ENCODE measurements at places on chromosomes 12 and 14.
A peak's percentile ranks its signal among the peaks of the same experiment; 100 is the strongest.

DNA sequence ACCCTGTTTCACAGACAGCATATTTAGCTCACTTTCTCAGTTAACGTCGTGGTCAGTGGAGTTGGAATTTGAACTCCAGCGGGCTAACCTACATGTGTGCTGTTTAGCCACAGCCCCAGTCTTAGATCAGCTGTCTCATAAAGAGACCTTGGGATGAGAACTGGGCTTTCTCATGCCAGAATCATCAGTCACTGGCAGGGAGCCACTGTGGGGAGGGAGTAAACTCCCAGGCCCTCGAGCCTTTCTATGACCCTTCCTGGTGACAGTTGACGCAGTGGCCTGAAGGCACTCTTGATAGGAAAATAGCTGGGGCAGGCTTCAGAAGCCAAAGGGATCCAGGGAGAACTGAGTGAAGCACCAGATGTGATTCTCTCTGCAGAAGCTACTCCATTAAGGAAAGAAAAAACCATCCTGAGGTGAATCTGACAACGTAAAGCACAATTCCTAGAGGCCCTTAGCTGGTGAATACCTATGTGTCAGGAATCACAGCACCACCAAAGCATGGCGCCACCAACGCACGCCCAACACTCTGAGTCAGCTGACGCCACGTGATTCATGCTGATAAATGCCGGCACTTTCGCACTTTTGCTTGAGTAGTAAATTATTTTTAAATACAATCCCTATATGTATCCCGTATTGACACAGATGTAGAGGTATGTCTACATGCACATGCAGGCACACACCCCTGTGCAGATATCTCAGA, 279.6 kb upstream of the TMEM132C start:
- no peak for DNase-seq

DNA sequence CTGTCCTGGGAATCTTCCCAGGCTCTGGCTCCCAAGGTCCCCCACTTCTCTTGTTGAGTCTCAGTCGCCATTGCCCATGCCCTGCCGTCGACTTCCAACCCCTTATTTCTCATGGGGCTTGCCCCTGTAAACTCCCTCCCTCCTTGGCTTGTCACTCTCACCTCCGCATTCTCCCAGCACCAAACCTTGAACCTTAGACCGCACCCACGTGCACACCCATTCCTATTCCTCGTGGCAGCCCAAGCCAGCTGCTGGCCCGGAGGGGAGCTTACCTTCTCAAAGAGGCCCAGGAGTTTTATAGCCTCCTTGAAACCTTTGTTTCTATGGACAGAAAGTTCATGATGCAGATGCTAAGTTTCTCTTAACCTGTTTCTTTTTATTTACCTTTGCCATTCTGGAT, 4.6 kb downstream of the JDP2 start:
- DNase-seq = no peak

DNA sequence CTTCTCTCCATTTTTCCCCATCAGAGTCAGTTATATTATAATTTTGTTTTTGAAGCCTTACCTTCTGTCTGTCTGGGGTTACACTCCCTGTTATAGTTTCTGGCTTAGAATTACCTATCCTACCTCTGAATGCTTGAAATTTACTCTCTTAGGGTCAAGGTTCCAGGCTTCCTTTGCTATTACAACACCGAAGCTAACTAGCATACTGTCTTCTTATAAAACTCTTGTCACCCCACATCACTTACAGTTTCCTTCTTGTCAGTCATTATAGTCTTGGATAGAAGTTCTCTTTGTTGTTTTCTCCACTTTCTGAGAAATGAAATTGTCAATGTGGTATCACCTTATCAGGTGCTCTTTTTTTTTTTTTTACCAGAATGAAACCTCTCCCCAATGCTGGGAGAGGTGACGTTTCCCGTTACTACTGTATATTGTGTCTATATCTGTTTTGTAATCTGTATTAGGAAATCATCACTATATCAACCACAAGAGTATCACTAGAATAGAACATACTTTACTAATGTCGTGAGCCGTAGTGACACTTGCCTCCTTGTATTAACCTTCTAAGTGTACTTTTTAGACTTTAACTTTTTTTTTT, 69.2 kb upstream of the PSMA6 start:
- DNase-seq = no peak

DNA sequence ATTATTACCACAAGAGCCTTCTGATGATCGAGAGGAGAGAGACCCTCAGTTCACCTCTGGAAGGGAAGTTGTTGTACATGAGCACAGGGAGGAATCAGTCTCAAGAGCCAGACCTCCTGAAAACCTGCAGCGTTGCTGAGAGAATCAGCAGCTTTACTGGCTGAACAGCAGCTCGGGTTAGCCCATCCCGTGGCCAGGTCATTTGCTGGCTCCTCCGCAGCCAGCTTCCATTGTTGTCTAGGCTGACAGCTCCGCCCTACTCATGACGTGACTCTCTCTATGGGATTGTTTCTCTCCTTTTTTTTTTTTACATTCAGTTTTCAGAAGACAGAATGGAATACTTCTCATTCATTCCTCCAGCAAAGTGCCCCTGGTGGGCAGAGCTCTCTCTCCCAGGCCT, 69.9 kb downstream of the TGFB3 start:
- no peak for DNase-seq

DNA sequence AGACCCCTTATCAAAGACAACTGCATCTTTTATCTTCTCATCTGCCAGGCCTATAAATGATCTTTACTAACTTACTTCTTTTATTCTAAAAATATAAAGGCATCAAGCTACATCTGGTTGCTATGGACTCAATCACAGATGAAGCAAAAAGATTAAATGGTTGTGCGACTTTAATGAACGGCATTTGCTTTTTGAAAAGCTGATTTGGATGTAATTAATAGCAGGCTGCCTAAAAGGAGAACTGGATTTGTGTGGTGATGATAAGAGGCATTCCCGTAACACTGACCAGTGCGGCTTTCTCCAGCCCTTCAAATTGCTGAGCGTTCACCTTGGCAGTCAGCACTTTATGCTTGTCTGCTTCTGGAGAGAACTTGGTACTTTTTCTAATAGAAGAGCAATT, 103.8 kb downstream of the ARMH4 start:
- no peak for DNase-seq

DNA sequence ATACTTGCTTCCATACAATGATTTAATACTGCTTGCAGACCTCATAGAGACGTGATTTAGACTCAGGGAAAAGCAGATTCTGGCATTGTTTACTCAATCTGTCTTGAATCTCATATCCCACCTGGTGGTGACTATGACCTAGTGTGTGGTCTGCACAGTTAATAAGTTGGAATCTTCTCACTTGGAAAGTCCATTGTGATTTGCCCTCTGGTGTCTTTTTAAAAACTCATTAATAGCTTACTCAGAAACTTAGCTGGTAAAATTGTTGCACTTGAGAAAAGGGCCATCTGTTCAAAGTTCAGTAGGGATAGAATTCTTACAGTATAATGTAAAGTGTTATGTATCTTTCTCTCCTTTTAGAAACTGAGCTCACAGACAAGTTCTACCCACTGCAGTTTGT, 106.0 kb downstream of the PELI2 start:
- no peak for DNase-seq

DNA sequence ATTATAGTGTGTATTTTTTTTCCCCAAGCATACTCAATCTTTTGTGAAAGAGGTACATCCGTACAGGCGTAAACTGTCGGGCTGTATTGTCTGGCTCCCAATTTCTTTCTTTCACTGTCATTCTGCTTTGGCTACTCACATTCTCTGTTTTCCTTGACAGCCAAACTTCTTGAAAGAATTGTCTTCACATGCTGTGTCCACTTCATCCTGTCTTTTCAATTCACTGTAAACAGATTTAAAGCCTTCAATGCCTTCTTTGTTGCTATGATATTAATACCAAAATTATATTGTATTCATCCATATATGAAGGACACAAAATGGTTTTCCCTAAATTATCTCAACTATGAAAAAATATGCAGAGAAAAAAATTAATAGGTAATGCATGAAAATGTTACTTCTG, 6.0 kb upstream of the ATP23 start:
- DNase-seq = no peak

DNA sequence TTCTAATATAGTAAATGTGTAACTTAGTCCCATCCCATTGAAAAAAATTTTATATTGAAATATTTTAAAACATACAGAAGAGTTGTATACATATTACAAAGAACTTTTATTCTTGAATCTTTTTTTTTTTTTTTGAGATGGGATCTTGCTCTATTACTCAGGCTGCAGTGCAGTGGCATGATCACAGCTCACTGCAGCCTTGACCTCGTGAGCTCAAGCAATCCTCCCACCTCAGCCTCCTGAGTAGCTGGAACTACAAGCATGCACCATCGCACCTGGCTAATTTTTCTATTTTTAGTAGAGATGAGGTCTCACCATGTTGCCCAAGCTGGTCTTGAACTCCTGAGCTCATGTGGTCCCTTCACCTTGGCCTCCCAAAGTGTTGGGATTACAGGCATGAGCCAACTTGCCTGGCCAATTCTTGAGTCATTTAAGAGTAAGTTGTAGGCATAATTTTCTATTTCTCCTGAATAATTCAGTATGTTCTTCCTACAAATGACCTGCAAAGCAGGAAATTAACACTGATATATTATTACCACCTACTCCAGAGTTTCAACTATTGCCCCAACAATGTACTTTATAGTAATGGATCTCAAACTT, 153.0 kb upstream of the BMP4 start:
- DNase-seq = no peak

DNA sequence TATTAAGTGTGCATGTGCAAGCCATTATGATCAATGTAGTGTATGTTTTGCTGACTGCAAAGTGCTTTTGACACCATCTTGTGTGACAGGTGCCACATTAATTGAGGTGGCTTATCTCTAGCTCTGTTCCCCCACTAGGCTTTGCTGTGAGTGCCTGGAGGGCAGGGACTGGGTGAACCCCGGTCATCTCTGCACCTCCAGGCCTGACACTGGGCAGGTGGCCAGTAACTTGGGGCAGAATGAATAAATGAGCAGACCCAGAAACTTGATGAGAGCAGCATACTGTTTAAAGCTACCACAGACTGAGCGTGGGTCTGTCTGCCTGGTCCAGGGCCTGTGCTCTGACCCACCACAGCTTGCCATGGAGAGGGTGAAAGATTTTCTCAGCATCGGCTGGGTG, 151.6 kb downstream of the CALM1 start:
- DNase-seq = no peak

DNA sequence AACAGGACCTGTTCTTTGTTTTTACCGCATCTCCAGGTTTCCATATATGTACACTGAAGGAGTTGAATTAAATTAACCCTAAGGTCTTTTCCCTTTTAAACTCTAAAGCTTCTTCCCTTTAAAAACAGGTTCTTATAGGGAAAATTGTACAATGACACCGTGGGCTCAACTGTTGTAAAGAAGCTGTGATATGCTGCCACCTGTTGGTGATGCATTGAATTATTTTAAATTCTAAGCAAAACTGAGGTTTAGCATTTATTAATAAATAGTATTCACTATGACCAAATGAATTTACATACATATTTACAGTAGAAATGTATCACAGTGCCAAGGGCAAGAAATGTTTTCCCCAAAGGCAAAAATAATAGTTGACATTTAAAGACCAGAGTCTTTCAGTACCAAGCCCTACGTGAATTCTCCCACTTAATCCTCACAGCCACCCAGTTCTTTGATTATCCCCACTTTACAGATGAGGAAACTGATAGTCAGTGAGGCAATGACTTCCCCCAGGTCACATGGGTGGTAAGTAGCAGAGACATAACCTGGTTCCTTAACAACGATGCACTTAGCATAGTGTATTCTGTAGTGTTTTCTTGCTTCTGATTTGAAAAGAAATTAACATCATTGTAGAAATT, 35.7 kb upstream of the TMEM263 start:
- no peak for DNase-seq

DNA sequence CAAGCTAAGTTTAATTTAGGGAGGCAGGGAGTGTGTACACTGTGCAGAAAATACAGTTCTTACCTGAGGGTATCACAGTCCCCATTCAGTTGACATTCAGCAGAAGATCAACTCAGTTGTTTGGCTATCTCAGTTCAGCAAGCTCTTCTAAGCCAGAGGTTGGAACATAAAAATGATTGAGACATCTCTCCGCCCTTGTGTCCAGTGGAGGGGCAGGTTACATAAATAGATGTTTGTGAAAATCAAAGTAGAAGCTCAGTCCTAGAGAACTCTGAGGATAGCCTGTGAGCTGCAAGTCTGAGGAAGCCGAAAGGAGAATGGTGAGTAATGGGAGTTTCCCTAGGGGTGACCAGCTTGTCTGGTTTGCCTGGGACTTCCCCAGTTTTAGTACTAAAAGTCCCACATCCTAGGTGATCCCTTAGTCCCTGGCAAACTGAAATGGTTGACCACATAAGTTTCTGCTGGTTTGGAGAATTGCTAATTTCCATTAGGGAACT, 251.4 kb upstream of the ATP2B1 start:
- DNase-seq = peak; percentile 45

DNA sequence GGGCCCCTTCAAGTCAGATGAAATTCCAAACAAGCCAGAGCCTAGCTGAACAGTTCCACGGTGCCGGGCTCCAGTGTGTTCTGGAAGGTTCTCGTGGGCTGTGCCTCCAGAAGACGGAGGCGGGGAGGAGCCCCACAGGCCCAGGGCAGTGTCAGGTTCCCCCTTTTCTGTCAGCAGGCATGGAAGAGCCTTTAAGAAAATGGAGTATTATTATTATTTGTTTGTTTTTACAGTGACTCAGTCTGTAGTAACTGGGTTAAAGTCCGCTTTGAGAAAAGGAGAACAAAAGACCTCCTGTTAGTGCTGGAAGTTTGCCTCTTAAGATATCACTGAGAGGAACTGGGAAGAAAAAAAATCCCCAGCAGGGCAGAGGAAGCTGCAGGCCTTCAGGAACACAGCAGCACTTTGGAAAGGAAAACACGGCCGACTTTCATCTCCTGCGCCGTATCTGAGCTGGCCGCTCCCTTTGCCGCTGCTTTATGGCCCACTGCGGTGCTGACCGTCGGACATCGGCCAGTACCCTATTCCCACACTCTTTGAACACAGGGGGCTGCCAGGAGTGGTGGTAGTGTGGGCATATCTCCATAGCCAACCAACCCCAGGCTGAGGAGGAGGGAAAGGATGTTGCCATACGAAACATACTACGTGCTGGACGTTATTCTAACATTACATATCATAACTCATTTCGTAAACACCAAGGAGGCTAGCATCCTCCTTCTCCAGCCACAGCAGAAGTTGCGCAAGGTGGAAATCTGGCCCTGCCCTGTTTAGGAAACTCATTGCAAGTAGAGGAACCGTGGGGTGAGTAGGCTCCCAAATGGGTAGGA, 194.0 kb downstream of the ZFP36L1 start:
- no peak for DNase-seq

GRCh38 chr12:104569346-104570173, 112.8 kb downstream of the CHST11 start:
- DNase-seq = peak; percentile 51
